ENCODE measurements at places on chromosomes 1 and 21. TPM values are rescaled to one million over a fixed set of nuclear protein-coding genes. Genes with fewer than 3 reads are reported as not detected.

DNA sequence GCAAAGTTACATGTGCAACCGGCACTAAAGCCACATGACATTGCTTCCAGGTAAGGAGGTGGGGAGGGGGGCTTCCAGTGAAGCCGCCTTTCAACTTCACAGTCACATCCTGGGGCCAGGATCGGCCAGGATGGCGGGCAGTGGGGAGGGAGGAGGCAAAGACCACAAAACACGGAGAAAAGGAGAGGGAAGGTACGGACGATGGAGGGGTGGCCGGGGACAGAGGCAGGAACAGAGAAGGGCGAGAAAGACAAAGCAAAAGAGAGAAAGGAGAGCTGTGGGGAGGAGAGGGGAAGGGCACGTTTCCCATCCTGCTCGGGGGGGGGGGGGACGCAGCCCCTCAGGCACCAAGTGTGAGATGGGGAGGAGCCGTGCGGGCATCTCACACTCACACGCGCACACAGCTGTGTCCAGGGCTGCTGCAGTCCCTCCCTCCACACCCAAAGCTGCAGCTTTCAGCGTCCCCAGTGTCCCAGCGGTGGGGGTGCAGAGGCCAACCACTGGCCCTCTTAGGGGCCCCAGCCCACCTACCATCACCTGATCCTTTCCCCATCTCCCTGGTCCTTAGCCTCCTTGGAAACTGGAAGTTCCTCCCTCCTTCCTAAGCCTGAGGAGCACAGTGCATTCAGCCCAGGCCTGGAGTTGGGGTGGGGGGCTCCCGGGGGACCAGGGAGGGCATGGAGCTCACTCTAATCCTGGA is 2.4 kb downstream of the SH2D5 start:
- peaks cover 27% of the 10 kb centered on the region for H3K4me1 ChIP-seq
- no peak overlapping the region for H3K27ac ChIP-seq
- H3K36me3 ChIP-seq: no peaks in the 10 kb centered on the region
- no peak overlapping the region for H3K4me3 ChIP-seq
- no peak for DNase-seq

GRCh38 chr1:38132681-38133080 is 86.1 kb upstream of the POU3F1 start:
- H3K36me3 ChIP-seq: no peaks in the 10 kb centered on the region
- no peak overlapping the region for H3K4me3 ChIP-seq
- peaks cover 59% of the 10 kb centered on the region for H3K27me3 ChIP-seq
- no peak for DNase-seq
- no peaks in the 10 kb centered on the region for H3K4me1 ChIP-seq
- H3K27ac ChIP-seq: no peak overlapping the region

DNA sequence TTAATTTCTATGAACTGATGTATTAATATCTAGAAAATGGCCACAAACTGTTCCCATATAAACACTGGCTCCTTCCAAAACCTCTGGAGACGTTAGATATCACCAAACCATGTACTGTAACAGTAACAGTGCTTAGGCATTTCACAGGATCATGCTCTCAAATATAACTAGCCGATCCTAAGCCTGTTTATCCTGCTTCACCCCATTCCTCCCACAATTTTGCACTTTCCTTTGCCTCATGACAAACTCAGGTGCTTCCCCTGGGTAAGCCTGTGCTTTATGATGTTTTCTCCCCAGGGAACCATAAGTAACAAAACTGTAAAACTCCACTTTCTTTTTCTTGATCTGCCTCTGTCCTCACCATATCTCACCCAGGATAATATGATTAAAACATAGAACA is 452.3 kb downstream of the PLA2G4A start:
- DNase-seq: no peak
- no peak overlapping the region for H3K4me3 ChIP-seq
- no peaks in the 10 kb centered on the region for H3K4me1 ChIP-seq
- H3K27ac ChIP-seq: no peak overlapping the region
- no peaks in the 10 kb centered on the region for H3K27me3 ChIP-seq

BRINP3 gene
- total RNA-seq: 2.1 TPM
